AML-193 (cell line): ENCODE measurements at places on chromosomes 13 and 19.

DNA sequence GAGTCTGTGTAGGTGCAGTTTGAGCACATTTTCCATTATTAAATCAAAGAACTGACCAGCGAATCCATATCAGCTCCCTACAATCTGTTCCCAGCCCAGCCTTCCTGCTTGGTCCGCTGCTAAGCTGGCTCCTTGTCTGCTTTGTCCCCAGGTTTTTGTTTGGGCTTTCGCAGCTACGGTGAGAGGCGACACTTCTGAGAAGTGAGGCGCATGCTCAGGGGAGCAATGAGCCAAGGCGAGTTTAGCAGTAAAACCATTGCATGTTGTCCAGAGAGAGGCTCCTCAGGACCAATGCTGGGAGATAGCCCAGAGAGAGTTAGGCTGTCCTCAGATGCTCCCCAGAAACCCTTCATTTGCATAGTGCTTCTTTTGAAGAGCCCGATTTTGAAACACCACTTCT, 162.0 kb downstream of the ITGBL1 start:
- no peak for DNase-seq

DNA sequence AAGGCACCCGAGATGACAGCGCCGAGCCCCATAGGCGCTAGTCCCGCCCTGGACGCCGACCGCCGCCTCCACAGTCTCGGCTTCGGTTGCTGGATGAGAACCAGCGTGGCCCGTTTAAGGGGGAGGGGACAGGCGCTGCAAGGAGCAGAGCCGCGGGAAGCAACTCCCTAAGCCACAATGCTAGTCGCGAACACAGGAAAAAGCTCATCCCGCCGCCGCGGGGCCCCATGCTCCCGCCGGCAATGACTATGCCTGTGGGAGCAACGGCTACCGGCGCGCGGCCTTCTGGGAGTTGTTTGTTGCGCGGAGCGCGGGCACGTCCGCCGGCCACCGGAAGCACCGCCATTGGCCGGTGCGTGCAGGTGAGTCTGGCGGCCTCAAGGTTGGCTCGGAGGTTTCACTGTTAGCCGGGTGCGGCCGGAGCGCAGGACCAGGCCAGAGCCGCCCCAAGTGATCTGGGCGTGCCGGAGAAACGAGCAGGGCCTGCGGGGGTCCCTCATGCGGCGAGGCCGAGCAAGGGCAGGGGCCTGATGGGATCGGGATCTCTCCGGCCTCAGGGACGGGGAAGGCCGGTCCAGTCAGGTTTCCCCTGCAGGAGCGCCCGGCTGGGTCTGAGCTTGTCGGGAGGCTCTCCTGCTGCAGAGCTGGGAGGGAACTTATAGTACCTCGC, at the start of gene ZNF544:
TSS of gene ZNF544 (plus strand) at position 330 of the 670 bp plus-strand sequence. CDS start 15,110 bp downstream, outside the sequence.
- DNase-seq: peak; percentile 43

DNA sequence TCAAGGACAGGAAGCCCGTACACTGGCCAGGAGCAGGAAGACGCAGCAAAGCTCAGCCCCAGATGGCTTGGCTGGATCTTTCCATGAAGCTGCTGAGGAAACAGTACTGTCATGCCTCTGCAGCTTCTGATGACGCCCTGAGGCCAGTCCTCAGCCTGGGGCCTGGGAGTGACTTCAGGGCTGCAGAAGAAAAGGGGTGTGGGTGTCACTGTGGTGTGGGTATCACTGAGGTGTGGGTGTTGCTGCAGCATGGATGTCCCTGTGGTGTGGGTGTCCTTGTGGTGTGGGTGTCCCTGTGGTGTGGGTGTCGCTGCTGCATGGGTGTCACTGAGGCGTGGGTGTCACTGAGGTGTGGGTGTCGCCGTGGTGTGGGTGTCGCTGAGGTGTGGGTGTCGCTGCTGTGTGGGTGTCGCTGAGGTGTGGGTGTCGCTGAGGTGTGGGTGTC, 12.0 kb upstream of the GAS6 start:
- no peak for DNase-seq

DNA sequence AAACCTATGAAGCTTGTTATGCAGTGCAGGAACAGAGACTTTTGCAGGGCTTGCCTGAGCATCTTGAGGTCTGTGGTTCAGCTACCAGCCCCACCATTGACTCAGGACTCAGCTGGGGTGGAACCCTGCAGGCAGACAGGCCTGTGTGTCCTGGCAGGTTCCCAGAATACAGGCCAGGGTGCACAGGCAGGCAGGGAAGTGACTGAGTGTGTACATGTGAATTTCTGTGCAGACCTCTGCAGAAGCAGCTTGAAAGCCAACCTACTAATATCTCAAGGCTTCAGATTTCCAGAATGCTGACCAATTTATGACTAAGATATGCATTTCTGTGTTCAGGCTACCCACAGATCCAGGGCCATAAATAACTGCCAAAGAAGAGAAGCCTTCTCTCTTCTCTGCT, 254.4 kb downstream of the DLEU7 start:
- no peak for DNase-seq

DNA sequence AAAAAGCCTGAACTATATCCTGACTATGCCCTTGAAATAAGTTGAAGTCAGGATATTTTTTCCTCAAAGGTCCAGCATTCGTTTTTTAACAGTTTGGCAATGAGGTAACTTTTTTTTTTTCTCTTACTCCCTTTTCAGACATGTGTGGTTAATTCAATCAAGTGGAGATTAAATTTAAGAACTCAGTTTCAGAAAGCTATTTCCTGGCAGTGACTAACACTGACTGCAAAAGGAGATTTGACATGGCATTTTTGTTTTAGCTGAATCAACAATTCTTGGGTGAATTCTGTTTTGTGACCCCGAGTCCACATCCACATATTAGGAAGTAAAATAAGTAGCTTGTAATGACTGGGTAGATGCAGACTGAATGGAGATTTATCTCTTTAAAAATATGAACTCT, 716.4 kb downstream of the PCDH9 start:
- DNase-seq: no peak

- peak; percentile 17 for DNase-seq
Measured at GRCh38 chr19:35592226-35592625, 6.3 kb downstream of the PMIS2 start.

DNA sequence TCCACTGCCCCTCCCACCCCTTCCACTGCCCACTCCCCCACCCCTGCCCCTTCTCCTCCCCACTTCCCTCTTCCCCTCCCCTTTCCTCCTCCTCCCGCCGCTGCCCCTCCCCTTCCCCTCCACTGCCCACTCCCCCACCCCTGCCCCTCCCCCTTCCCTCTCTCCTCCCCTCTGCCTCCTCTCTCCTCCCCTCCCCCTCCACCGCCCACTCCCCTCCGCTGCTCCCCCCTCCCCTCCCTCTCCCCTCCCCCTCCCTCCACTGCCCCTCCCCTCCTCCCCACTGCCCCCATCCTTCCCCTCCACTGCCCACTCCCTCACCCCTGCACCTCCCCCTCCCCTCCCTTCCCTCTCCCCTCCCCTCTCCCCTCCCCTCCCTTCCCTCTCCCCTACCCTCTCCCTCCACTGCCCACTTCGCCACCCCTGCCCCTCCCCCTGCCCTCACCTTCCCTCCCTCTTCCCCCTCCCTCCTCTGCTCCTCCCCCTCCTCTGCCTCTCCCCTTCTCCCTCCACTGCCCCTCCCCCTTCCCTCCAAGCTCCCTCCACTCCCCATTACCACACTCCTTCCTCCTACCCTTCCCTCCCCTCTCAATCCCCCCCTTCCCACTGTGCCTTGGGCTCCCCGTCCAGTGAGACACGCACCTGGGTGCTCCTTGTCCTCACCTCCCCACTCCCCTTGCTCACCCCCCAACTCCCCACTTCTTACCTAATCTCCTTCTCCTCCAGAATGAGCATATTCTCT, 21.9 kb downstream of the ATP8B3 start:
- no peak for DNase-seq

- no peak for DNase-seq
Measured at GRCh38 chr13:90690458-90691080, 656.9 kb upstream of the MIR17HG start.

DNA sequence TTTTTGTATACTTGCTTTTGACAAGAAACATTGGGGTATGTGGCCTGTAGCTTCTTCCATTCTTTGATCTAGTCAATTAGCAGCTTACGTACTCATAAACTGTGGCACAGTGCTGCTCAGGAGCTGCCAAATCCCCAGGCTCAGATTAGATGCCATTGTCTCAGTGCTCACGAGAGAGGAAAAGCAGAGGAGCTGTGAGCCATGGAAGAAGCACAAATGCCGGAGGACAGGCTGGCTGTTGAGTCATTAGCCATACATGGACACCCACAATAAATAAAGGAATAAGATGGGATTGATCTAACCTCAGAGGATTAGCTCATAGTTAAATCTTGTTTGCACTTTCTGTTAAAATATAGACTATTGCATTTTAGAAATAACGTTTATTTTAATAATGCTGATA, 121.7 kb downstream of the POSTN start:
- DNase-seq: no peak

DNA sequence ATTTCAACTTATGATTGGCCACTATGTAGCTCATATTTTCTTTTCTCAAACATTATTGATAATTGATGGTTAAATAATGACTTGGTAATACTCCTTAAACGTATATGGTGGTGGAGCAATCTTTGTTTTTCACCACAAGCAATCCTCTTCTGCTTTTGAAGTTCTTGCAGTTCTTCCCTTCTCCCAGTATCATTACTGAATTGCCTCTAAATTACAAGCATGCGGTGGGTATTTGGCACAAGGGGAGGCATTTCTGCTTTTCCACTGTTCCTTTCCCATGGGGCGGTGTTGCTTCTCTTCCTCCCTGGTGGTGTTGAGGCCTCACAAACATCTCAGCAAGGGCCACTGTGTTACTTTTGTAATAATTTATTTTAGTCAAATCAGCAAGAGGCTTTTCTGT, 234.4 kb upstream of the RXFP2 start:
- no peak for DNase-seq

DNA sequence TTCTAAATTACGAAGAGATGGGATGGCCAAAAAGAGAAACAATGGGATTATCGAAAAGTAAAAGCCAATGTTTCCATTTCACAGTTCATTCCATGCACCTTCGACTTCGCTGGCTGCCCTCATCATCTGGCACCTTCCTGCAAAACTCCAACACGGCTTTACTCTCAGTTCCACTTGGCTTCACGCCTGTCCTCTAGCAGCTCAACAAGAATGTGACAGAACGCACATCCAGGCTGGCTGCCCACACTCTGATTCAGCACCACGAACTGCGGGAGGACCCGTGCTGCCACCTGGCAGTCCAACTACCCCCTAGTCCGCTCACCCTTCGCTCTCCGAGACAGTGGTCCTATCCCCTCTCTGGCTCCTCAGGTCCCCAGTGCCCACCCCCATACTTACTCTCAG, 11.7 kb downstream of the ATP7B start:
- no peak for DNase-seq

- no peak for DNase-seq
Measured at GRCh38 chr13:110215606-110216005, 91.4 kb downstream of the COL4A1 start.

- no peak for DNase-seq
Measured at GRCh38 chr13:25018729-25019115, 77.2 kb upstream of the PABPC3 start.

DNA sequence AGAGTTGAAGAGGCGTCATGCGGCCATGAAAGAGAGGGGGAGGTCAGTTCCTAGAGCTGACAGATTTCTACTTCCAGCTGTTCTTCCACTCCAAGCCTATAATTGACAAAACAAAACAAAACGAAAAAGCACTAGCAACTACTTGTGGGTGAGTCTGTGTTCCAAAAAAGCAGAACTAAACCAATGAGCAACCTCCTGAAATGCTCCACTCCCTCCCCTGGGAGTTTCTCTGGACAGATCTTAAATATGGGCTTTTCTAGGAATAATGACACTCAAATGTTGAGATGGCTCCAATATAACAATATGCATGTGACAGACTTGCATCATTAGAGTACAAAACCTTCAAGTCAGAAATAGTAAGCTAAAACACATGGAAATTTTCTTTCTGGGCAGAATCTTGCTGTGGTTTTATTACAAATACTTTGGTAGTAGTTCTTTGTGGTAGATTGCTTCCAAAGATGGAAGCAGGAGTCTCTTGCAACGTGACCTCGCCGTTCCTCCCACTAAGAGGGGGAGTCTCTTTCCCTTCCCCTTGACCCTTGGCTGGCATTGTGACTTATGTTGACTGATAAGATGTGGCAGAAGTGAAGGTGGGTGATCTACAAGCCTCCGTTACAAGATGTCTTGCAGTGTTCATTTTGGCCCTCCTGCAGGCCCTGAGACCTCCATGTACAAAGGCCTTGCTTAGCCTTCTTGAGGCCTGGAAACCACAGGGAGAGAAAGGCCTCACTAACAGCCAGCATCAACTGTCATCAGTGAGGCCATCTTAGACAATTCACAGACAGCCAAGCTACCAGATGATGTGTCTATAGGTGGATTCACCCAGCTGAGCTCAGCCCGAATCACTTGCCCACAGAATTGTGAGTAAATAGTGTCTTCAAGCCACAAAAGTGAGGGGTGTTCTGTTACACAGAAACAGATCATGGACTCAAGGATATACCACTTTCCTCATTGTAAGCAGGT, 173.1 kb upstream of the RFC3 start:
- peak; percentile 64 for DNase-seq

GRCh38 chr13:111423168-111423785, 102.8 kb downstream of the TEX29 start:
- DNase-seq: no peak

DNA sequence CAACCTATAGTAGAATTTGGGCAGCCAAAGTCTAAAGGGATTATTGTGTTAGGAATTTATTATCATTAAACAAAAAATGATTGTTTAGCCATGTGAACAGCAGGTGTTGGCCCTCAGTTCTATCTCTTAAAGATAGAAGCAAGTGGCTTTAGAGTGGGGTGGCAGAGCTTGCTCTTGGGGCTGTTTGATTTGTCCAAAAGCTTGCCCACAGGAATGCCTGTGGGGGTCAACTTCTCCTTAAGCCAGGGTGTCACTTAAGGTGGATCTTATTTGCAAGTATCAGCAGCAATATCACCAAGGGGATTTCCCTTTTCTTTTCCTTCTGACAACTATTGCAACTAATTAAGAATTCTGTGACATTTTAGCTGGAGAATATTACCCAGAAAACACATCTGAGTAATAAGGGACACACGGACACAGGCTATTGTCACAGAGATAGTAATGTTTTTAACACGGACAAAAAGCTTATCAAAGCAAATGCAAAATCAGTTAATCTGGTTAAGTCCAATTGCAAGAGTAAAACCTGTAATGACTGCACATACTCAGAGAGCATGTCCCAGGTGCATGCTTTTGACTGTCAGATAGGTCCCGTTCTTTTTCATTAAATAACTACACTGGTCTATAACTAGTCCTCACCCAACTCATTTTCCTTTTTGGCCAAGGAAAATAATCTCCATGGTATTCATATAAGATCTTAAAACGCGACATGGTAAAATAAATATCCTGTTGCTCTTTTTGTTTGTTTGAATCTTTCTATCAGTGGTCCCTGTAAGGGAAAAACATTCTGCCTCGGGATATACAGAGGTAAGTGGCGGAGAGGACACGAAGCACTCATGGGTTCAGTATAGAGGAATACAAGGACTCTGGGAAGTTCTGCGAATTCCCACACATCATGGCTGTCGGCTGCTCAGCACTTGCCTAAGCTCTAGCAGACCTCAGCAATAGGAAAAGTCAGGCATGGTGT, 172.1 kb upstream of the RFC3 start:
- no peak for DNase-seq

- DNase-seq: no peak
Measured at GRCh38 chr13:56700324-56700723, 440.4 kb upstream of the PRR20A start.
